Sigmoid colon (tissue), 7 donors: ENCODE measurements at places on chromosomes 4 and X. TPM values are rescaled to one million over a fixed set of nuclear protein-coding genes. Genes with fewer than 3 reads are reported as not detected.
A peak's percentile ranks its signal among the peaks of the same experiment; 100 is the strongest.

The ABCE1 gene
- 52.0 TPM for total RNA-seq

The TLR2 gene
- total RNA-seq: 10.2 TPM

The GAGE13 gene
- not detected for total RNA-seq

The PCDH19 gene
- 0.71 TPM for total RNA-seq

The SUPT20HL1 gene
- 0.16 TPM for total RNA-seq

The PPP2R2C gene
- 2.8 TPM for total RNA-seq

The PPARGC1A gene
- total RNA-seq: 4.7 TPM

The PABPC5 gene
- total RNA-seq: 4.6 TPM

The SOWAHD gene
- not detected for total RNA-seq

- DNase-seq: peak; percentile 82
- H3K4me3 ChIP-seq: peak overlapping the region; percentile 76
- peak overlapping the region; percentile 89 for H3K27ac ChIP-seq
- H3K4me1 ChIP-seq: peaks cover 9% of the 10 kb centered on the region
- no peaks in the 10 kb centered on the region for H3K36me3 ChIP-seq
- no peaks in the 10 kb centered on the region for H3K27me3 ChIP-seq
Measured at GRCh38 chrX:68832101-68832416, 3.2 kb downstream of the EFNB1 start.

- peak overlapping the region; percentile 57 for H3K27ac ChIP-seq
- H3K36me3 ChIP-seq: no peaks in the 10 kb centered on the region
- H3K4me3 ChIP-seq: no peak overlapping the region
- H3K4me1 ChIP-seq: no peaks in the 10 kb centered on the region
- no peaks in the 10 kb centered on the region for H3K27me3 ChIP-seq
Measured at GRCh38 chr4:8191136-8191747, 7.8 kb upstream of the SH3TC1 start.

GRCh38 chr4:6019316-6020263 is 1.4 kb upstream of the C4orf50 start:
- no peak for DNase-seq
- no peak overlapping the region for H3K27ac ChIP-seq
- no peaks in the 10 kb centered on the region for H3K36me3 ChIP-seq
- no peak overlapping the region for H3K4me3 ChIP-seq
- H3K27me3 ChIP-seq: no peaks in the 10 kb centered on the region

- no peak overlapping the region for H3K4me3 ChIP-seq
- H3K36me3 ChIP-seq: no peaks in the 10 kb centered on the region
- DNase-seq: no peak
- no peaks in the 10 kb centered on the region for H3K27me3 ChIP-seq
Measured at GRCh38 chr4:158484173-158484885, 37.4 kb upstream of the RXFP1 start.

DNA sequence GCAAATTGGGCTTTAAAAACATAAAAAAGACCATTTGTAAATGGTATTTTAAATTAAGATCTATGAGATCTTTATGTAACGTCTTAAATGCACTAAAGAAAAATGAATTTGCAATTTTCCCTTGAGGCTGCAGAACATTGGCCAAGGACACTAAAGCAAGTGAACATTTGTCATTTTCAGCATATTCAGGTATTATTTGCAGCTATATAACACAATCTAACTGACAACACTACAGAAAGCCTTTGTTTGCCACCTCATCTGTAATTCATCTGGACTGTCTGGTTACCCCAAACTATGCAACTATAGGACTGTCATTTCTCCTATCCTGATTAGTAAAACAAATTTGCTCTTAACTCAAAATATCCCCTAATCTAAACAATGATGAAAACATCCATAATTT is 74.8 kb downstream of the ANTXR2 start:
- DNase-seq: no peak
- no peak overlapping the region for H3K27ac ChIP-seq
- H3K36me3 ChIP-seq: no peaks in the 10 kb centered on the region
- no peaks in the 10 kb centered on the region for H3K27me3 ChIP-seq
- H3K4me1 ChIP-seq: no peaks in the 10 kb centered on the region

GRCh38 chr4:157013656-157014055 is 42.1 kb upstream of the PDGFC start:
- H3K27me3 ChIP-seq: no peaks in the 10 kb centered on the region
- no peak for DNase-seq
- no peaks in the 10 kb centered on the region for H3K4me1 ChIP-seq
- no peaks in the 10 kb centered on the region for H3K36me3 ChIP-seq
- H3K4me3 ChIP-seq: no peak overlapping the region

DNA sequence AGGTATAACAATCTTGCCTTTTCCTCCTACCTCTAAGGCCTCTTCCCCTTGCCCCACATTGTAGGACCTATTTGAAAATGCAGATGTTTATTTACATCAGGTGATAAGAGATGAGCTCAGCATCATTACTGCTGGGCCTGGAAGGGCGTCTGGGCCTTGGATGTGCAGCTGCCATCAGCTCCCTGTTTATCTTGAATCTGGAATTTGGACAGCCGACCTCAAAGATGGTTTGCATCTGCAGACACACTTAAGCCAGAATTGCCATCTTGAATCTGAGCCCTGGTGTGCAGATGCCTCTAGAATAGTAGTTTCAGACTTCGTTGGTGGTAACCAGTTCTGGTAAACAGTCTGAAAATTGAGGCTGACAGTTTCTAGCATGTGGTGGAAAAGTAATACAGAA is 59.0 kb downstream of the FAM193A start:
- H3K4me1 ChIP-seq: no peaks in the 10 kb centered on the region
- H3K27me3 ChIP-seq: no peaks in the 10 kb centered on the region
- peaks cover 13% of the 10 kb centered on the region for H3K36me3 ChIP-seq
- no peak overlapping the region for H3K4me3 ChIP-seq
- no peak for DNase-seq
- no peak overlapping the region for H3K27ac ChIP-seq

- no peak overlapping the region for H3K4me3 ChIP-seq
- no peaks in the 10 kb centered on the region for H3K36me3 ChIP-seq
- H3K27me3 ChIP-seq: no peaks in the 10 kb centered on the region
- no peaks in the 10 kb centered on the region for H3K4me1 ChIP-seq
Measured at GRCh38 chr4:156169011-156169410, 215.3 kb upstream of the CTSO start.

GRCh38 chrX:69362856-69363255 is 141.3 kb upstream of the NALF2 start:
- H3K36me3 ChIP-seq: no peaks in the 10 kb centered on the region
- no peak overlapping the region for H3K4me3 ChIP-seq
- H3K27ac ChIP-seq: no peak overlapping the region
- no peaks in the 10 kb centered on the region for H3K4me1 ChIP-seq
- DNase-seq: no peak

- no peak overlapping the region for H3K27ac ChIP-seq
- DNase-seq: no peak
- H3K36me3 ChIP-seq: no peaks in the 10 kb centered on the region
- H3K4me1 ChIP-seq: no peaks in the 10 kb centered on the region
- H3K4me3 ChIP-seq: no peak overlapping the region
Measured at GRCh38 chr4:189771696-189772361, 168.8 kb upstream of the FRG1 start.

DNA sequence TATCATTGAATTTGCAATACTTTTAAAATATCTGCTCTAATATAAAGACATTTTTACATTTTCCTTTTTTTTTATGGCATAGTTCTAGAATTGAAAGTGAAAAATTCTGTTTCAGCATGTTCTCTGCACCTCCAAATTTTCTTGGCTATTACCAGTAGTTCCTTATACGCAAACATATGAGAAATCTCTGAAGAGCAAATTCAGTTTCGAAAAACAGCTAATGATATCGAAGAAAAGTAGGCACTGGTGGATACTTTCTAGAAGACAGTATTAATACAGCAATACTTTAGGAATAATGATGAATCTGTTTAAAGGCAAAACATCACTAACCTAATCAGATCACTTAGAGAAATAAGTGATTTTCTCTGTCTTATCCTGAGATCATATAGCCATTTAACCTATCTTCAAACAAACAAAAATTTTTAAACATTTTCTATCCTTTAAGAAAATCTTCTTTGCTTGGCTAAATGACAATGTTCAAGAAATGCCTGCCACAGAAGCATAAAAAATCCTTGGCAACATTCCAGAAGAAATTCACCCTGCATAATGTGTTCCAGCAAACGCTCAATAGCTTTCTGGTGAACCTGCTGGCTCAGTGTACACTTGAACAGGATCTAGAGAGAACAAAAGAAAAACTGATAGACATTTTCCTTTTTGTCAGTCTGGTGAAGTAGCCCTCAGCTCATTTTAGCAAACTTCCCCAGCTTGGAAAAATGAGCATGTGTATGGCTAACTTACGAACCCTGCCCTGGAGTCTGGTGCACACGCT is 51.2 kb upstream of the KLF3 start:
- H3K4me1 ChIP-seq: peaks cover 38% of the 10 kb centered on the region
- H3K27ac ChIP-seq: peak overlapping the region; percentile 28
- no peak for DNase-seq
- no peak overlapping the region for H3K4me3 ChIP-seq
- no peaks in the 10 kb centered on the region for H3K36me3 ChIP-seq

DNA sequence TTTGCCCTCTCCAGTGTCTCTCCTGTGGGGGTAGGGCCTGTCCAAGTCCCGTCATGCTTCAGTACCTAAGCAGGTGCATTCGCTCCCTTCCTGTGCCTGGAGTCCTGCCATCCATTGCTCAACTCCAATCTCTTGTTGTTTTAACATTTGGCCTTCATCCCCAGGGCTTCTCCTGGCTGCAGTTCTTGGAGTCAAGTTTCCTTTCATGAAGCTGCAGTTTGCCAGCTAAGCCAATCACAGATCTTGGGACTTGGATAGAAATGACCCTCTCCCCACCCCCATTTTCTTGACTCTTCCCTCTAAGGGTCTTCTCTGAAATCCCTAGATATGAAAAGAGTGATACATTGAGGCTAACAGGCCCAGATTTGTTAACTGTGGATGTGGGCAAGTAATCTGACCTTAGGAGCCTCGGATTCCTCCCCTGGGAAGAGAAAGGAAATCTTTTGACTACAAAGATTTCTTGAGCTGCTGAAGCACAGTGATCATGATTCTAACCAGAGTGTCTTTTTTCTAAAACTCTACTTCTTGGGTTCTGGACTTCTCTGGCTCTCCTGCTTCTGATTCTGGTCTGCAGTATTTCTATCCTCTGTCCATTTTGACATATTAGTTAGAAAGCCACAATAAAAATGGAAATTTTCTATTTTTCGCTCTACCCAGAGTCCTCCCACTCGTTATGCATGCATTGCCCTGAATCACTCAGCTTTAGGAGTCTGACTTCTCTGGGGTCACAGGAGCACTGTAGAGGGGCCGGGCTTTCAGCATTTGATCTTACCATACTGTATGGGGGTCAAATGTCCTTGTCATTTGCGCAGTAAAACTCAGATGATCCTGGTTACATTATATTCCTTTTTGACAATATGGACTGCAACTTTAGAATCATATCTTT is 61.0 kb downstream of the CHRNA9 start:
- H3K4me1 ChIP-seq: no peaks in the 10 kb centered on the region
- no peak overlapping the region for H3K27ac ChIP-seq
- DNase-seq: peak; percentile 72

DNA sequence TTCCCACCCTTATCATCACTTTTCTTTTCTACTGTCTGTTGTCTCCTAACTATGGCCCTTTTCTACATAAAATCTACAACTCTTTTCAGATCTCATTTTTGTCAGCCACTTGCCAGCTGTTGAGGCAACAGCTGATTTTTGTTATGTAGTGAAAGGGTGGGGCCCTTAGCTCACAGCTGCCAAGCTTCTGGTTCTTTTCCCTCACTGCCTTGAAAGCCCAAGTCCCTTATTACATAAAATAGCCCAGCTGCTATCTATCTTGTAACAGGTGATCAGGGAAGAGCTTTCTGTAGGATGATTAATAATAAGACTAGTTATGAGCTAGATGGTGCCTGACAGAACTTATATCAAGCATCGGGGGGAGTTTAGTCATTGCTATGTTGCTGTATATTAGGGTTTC is 45.9 kb downstream of the ADGRL3 start:
- no peaks in the 10 kb centered on the region for H3K36me3 ChIP-seq
- no peak overlapping the region for H3K27ac ChIP-seq
- no peak overlapping the region for H3K4me3 ChIP-seq
- H3K4me1 ChIP-seq: no peaks in the 10 kb centered on the region
- H3K27me3 ChIP-seq: no peaks in the 10 kb centered on the region

GRCh38 chrX:124228849-124229248 is 103.6 kb upstream of the TEX13D start:
- DNase-seq: no peak
- no peaks in the 10 kb centered on the region for H3K36me3 ChIP-seq
- H3K27ac ChIP-seq: no peak overlapping the region
- H3K4me3 ChIP-seq: no peak overlapping the region

GRCh38 chr4:55817691-55818090 is 1.9 kb upstream of the EXOC1L start:
- no peaks in the 10 kb centered on the region for H3K36me3 ChIP-seq
- H3K27me3 ChIP-seq: no peaks in the 10 kb centered on the region
- no peaks in the 10 kb centered on the region for H3K4me1 ChIP-seq
- H3K27ac ChIP-seq: no peak overlapping the region
- no peak overlapping the region for H3K4me3 ChIP-seq

DNA sequence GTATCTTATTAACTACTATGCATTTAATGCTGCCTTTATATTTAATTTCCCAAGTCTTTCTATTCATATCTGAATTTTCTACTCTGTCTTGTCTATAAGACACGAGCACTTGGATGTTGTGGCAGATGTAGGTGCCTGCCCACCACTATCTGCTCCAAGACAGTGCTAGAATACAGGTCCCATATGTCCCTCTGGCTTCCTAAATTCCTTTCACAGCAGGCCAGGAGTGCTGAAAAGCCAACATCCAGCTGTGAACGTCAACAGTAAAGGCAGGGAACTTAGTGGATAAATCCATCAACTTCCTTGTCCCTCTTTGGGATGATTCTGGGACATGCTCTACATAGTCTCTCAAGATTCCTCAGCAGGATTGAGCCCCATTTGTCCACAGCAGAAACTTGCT is 245.1 kb upstream of the ETNPPL start:
- H3K4me3 ChIP-seq: no peak overlapping the region
- H3K27ac ChIP-seq: no peak overlapping the region
- H3K4me1 ChIP-seq: no peaks in the 10 kb centered on the region

DNA sequence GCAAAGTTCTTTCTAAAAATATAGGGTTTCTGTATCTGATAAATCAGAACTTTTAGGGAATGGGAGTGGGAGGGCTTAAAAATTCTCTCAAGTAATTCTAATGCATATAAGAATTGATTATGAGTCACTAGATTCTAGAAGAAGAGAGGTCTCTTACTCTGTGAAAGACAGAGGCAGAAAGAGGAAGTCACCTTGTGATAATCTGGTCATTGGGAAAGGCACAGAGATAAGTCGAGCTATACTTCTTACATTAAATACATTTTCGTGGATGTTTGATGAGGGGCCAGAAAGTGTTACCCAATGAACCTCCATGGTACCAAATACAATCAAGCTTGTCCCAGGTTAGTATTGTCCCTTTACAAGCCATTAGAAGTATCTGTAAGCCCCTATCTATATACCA is 134.4 kb downstream of the MAD2L1 start:
- no peaks in the 10 kb centered on the region for H3K4me1 ChIP-seq
- H3K27me3 ChIP-seq: no peaks in the 10 kb centered on the region
- H3K27ac ChIP-seq: no peak overlapping the region
- no peak overlapping the region for H3K4me3 ChIP-seq
- H3K36me3 ChIP-seq: no peaks in the 10 kb centered on the region
- no peak for DNase-seq

GRCh38 chr4:4599481-4600275 is 57.8 kb upstream of the STX18 start:
- H3K36me3 ChIP-seq: no peaks in the 10 kb centered on the region
- H3K27me3 ChIP-seq: no peaks in the 10 kb centered on the region
- no peak overlapping the region for H3K4me3 ChIP-seq
- DNase-seq: no peak
- no peak overlapping the region for H3K27ac ChIP-seq
